ENCODE measurements at places on chromosomes 7 and 10. TPM values are rescaled to one million over a fixed set of nuclear protein-coding genes. Genes with fewer than 3 reads are reported as not detected.

- H3K4me3 ChIP-seq = no peak overlapping the region
- H3K27ac ChIP-seq = no peak overlapping the region
- H3K4me1 ChIP-seq = peaks cover 16% of the 10 kb centered on the region
- no peaks in the 10 kb centered on the region for H3K36me3 ChIP-seq
These were observed 251.9 kb downstream of the EXOC4 start for GRCh38 chr7:133504825-133505224.

DNA sequence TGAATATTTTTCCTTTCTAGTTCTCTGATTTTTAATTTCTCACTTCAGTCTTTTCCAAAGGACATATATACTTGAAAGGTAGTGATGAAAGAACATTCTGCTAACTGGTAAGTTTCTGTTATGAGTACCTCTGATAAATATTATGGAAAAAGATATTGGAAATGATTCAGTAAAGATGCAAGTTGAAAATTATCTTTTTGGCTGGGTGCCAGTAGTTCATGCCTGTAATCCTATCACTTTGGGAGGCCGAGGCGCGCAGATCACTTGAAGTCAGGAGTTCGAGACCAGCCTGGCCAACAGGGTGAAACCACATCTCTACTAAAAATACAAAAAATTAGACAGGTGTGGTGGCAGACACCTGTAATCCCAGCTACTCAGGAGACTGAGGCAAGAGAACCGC, 62.1 kb downstream of the ANKRD26 start:
- no peaks in the 10 kb centered on the region for H3K27me3 ChIP-seq
- H3K36me3 ChIP-seq = peaks cover 12% of the 10 kb centered on the region
- H3K27ac ChIP-seq = no peak overlapping the region
- H3K4me3 ChIP-seq = no peak overlapping the region

DNA sequence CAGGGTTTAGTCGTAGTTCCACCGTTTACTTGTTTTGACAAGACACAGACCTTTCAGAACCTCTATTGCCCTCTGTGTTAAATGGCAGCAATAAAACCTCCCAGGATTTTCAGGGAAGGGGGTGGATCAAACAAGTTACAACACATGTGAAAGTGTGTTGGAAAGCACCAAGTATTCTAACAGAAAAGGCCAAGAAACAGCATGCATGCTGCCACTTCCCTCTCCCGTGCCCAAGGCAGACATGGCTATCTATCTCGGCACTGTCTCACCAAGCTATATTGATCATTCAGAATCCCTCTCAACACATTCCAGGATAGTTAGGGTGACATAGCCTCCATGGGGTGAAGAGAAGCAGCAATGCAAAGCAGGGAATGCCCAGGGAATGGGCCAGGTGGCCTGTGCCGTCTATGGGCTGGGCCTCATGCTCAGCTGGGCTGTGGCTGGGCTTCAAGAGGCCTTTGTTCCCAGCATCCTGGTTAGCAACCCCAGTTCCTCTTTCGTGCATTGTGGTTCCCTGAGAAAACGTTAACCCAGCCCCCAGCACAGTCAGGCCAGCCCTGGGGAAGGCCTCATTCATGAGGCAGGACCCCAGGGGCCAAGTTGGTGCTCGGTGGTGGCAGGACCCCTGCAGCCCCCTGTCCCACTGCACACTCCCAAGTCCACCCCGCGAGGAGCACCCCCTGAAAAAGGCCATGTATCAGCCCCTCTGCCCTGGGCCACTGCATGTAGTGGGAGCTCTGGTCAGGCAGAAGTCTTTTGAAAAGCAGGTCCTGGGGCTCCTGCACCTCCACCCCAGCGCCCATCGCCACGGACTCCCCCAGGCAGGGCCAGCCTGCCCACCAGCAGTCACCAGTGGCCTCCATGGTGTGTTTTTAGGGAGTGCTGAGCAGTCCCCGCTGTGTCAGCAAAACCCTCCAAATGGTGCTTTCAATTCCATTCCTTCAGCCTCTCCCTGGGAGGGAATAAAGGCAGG, 25.5 kb downstream of the VSIR start:
- no peaks in the 10 kb centered on the region for H3K27me3 ChIP-seq
- no peak overlapping the region for H3K27ac ChIP-seq
- no peak overlapping the region for H3K4me3 ChIP-seq
- H3K4me1 ChIP-seq = peaks cover 17% of the 10 kb centered on the region

DNA sequence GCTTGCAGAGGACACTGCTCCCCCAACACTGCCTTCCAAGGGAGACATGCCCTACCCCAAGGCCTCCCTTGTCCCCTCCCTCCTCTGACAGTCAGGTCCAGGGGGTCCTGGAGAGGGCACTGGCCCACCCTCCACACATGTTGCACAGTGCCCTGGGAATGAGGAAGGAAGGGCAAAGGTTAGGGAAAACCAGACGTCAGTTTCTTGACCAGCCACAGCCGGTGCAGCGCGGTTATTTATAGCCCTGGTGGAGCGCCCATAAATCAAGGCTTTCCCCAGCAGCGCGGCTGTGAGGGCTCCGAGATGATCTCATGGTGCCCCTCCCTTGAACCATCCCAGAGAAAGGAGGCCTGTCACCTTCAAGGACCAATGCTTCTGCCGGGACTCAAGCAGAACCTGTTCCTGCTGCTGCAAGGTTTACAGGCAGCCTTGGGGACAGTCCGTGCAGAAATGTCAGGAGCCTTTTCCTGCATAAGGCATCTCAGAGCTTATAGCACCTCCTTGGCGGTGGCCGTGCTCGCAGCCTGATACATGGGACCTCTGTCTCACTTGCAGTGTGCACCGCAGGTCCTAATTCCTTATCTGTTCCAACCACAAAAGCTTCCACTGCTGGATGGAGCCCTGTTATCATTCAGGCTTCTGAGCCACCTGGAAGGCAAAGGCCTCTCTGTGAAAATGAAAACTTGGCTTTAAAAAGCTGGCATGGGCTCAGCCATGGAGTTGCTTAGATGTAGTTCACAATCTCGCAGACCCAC, 127.3 kb downstream of the LHPP start:
- no peaks in the 10 kb centered on the region for H3K27me3 ChIP-seq
- H3K4me3 ChIP-seq = no peak overlapping the region
- H3K4me1 ChIP-seq = peaks cover 4% of the 10 kb centered on the region
- no peak for DNase-seq

Gene UCN3
- total RNA-seq = not detected

Gene ACTL6B
- total RNA-seq = 0.99 TPM

Gene OPTN
- total RNA-seq = 32.4 TPM

Gene MSRB2
- 9.6 TPM for total RNA-seq
